ENCODE measurements at places on chromosomes 2 and 18.

DNA sequence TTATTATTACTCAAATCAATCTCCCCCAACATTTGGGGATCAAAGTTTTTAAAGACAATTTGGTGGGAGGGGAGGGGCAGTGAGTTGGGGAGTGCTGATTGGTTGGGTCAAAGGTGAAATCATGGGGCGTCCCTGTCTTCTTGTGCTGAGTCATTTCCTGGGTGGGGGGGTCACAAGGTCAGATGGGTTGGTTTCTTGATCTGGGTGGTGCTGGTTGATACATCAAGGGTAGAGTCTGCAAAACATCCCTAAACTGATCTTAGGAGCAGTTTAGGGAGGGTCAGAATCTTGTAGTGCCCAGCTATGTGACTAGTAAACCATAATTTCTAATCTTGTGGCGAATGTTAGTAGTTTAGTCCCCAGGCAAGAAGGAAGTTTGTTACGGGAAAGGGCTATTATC is 67.4 kb downstream of the MOGAT1 start:
- no peak for DNase-seq

GRCh38 chr2:84873350-84873749 is 7.5 kb downstream of the TRABD2A start:
- DNase-seq: no peak

- no peak for DNase-seq
Observed at GRCh38 chr18:49544362-49544761, 17.5 kb upstream of the LIPG start.

DNA sequence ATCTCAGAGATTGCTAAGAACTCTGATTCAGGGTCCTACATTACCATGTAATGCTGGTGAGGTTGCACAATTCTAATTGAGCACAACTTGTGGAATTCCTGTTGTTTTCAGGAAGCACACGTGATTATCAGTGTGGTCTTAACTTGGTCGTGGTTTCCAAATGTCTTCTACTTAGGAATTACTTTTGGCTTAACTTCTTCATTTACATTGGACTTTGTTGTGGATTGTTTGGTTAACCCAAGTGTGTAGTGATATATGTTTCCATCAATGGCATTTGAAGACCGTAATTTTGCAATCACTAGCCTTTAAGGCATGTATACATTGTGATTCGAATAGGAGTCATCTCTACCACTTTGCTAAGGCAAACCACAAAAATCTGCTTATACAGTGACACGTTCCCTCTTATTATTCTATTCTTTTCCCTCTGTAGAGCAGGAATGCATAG is 373.3 kb downstream of the IRS1 start:
- DNase-seq: no peak

GRCh38 chr2:133461484-133461883 is 106.8 kb downstream of the NCKAP5 start:
- no peak for DNase-seq

GRCh38 chr2:206867006-206867405 is 72.3 kb upstream of the CPO start:
- no peak for DNase-seq

DNA sequence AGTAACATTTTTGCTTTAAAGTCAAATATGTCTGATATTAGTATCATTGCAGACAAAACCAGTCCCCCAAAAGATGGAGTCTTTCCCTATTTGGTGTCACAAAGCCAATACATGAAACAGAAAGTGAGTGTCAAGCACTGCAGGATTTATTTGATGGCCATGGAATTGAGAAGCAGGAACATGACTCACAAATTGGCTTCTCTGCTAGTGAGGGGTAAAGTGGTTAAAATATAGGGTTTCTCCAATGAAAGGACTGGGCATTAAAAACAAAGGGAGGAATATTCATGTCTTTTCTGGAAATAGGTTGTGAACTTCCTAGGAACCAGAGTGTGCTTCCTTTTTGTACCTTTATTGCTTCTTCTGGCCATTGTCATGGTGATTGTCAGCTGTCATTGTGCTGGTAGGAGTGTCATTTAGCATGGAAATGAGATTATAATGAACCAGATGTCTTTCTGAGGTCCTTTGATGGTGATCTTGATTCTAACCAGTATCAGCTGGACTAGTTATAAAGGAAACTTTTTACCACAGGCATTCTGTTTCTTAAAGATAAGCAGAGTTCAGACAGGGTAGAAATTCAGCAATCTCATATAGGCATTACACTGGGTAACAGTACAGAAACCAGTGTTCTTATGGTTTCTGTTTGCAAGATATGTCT is 4.1 kb downstream of the REG1B start:
- no peak for DNase-seq

DNA sequence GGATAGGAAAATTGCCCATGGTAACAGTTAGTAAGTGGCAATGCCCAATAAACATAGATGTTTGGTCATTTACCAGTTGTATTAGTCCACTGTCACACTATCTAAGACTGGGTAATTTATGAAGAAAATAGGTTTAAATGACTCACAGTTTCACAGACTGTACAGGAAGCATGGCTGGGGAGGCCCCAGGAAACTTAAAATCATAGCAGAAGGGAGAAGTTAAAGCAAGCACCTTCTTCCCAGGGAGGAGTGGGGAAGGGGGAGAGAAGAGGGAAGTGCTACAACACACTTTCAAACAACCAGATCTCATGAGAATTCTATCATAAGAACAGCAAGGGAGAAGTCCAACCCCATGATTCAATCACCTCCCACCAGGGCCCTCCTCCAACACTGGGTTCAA is 23.4 kb downstream of the NR4A2 start:
- DNase-seq: no peak

DNA sequence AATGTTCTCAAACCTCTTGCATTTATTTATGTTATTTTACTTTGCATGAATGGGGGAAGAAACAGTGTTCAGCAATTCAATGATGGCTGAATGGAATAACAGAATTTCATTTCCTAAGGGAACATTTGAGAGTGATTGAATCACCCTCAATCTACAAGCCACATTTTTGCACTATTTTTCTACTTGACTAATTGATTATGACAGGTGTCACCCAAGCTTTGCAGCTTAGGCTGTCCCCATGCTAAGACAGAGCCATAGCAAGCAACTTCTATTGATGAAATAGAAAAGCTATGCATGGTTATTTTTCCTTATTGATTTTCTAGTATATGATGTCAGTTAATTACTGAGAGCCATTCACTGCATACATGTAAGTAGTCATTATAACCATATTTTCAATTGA is 795.7 kb downstream of the DCC start:
- no peak for DNase-seq

- DNase-seq: no peak
Observed at GRCh38 chr2:26281226-26281625, 36.5 kb downstream of the HADHB start.

GRCh38 chr2:108571286-108571685 is 37.0 kb downstream of the LIMS1 start:
- DNase-seq: no peak

GRCh38 chr2:51710222-51710621 is 678.3 kb upstream of the NRXN1 start:
- no peak for DNase-seq

DNA sequence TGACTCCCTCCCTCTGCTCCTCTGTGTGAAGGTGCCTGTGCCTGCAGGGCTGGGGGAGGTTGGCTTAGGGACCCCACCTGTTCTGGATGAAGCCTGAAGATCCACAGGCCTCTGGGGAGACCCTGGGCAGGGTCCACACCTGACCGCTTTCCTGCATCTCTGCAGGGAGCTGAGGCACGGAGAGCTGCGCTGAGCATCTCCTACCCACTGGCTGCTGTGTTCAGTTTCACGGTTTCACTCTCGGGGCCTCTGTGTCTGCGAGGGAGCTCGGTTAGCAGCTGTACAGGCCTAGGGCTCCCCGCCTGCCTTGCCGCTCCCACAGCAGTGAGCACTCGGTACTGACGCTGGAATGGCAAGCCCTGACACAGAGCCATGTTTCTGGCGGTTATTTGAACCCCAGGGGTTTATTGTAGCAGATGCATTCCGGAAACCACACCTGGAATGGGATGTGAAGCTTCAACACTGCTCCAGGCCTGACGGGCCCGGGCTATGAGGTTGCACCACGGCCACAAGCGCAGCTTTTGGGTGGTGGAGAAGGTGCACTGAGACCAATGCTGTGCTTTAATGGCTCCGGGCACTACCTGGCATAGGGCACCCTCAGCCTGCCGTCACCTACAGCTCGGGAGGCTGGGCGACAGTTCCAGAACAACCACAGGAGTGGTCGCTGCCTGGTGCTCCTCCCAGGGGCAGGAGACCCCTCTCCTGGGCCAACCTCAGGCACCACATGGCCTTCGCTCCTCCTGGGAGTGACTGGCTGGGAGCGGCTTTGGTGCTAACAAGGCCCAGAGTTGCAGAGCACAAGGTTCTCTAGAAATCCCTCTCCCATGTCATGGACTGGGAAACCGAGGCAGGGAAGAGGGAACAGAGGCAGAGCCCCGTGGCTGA is 257.9 kb downstream of the NDUFA10 start:
- DNase-seq: no peak

GRCh38 chr18:21693322-21693721 is 11.3 kb downstream of the ABHD3 start:
- DNase-seq: no peak

DNA sequence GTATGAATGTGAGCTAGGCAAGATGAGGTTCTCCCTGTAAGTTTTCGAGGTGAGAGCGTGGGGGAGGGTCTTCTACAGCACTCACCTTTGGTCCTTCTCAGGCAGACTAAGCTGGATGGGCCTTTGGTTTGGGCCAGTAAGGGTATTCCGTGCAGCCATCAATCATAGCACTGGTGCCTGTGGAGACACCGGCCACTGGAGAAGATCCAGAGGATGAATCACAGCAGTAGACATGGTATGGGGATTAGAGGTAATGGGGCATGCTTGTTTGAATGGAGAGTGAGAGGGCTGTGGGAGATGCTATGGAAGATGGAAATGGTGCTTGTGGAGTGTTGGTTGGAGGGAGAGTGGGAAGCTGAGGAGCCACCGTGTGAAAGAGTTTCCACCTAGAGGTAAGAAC is 16.1 kb downstream of the MAPRE3 start:
- no peak for DNase-seq

DNA sequence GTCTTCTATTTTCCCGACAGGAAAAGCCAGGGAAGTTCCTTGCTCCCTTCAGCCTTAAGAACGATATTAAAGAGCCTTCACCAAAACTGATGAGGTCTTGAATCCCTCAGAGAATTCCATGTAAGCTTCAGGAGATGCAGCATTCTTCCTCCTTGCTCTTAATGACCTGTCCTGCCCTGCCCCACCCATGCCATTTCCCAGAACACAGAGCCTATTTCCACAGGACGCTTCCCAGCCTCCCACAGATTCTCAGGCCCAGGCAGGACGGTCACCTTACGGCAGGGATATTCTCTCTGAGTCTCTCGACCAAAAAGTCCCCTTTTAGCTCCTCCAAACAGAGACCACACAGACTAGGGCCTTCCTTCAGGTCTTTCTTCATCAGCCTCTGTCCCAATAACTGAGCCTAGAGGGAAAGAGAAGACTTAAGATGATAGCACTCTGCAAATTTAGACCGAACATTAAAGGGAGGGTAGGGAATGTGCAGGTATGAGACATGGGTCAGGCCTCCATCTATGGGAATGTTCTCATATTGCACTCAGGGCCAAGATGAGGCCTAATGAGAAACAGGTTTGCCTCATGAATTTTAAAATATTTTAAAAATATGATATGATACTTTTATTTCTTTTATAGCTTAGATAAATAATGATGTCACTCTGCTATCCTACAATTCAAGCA is 62.1 kb downstream of the COBLL1 start:
- no peak for DNase-seq

- no peak for DNase-seq
Observed at GRCh38 chr2:96158554-96158940, 13.3 kb upstream of the DUSP2 start.

DNA sequence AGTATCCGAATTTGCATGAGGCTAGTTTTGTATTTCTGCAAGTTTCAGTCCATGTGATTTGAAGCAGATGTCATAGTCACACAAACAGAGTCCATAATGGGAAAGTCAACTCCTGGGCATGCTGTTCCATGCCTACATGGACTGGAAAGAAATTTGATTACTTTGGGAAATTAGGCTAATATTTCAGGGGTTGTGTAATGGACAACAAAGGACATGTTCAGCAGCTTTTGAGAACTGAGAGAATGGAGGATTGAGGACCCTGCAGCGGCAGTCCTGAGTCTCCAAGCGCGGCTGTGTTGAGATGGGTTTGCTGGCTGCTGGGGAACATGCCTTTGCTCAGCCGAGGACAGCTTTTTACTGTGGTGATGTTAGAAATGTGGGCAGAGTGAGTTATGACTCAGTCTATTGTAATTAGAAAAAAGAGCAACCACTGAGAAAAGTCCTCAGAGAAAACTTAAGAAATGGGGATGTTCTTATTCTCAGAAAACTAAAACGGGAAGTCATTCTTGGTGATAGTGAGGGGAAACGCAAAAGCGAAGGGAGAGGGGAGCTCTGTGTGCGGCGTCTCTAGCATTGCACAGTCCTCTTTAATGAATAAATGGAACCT is 149.2 kb downstream of the FAM210A start:
- DNase-seq: no peak

DNA sequence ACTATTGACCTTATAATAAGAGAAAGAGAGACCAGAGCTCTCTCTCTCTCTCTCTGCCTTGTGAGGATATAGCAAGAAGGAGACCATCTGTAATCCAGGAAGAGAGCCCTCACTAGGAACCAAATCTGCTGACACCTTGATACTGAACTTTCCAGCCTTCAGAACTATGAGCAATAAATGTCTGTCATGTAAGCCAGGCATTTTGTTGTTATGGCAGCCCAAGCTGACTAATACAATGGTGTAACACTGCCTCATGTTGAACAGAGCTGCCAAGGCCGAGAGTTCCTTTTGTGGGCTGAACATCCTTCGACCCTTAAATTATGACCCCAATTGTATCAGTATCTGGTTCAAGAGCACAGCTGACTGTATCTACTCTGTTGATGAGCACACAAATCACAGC is 108.0 kb downstream of the LRRC30 start:
- no peak for DNase-seq

DNA sequence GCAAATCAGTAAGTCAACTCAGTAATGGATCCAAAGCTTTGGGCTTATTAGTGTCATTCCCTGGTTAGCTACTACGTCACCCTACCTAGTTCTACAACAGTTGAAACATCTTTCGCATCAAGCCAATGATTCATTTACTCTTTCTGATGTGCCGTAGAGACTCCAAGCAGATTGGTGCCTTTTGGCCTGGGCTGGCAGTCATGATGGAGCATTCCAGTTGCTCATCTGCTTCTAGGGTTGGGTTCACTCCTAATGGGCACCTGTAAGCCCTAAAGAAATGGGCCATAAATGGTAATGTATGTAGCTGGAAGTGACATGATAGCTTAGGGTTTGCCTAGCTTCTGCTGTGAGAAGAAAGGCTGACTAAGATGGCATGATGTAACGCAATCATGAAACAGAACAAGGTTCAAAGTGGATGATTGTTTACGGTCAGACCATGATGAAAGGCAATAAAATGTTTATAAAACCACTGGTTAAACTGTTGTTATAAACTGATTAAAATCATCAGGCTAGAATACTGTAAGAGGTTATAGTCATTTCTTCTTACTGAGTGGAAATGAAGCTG is 20.4 kb upstream of the CCL20 start:
- no peak for DNase-seq

GRCh38 chr18:64100116-64100922 is 48.6 kb downstream of the LINC00305 start:
- peak; percentile 29 for DNase-seq
